ENCODE measurements at places on chromosomes 12 and 14.

- no peak for DNase-seq
Observed at GRCh38 chr14:75752907-75753594, 92.0 kb downstream of the TTLL5 start.

- DNase-seq = no peak
Observed at GRCh38 chr12:1820191-1820895, at the start of gene LRTM2. TSS of gene LRTM2 (plus strand) at chr12:1820565. CDS start at chr12:1828149, 7,584 bp downstream.

- no peak for DNase-seq
Observed at GRCh38 chr14:87643005-87643404, 350.0 kb downstream of the GALC start.

- DNase-seq = no peak
Observed at GRCh38 chr14:105348169-105348944, 33.8 kb downstream of the PACS2 start.

- DNase-seq = no peak
Observed at GRCh38 chr12:32151552-32151951, 44.9 kb downstream of the BICD1 start.

- no peak for DNase-seq
Observed at GRCh38 chr12:26121323-26122060, 3.3 kb downstream of the BHLHE41 start.

GRCh38 chr12:92134638-92135274 lies 10.9 kb downstream of the BTG1 start:
- DNase-seq = no peak

- no peak for DNase-seq
Observed at GRCh38 chr12:84136862-84137367, 775.7 kb downstream of the SLC6A15 start.

DNA sequence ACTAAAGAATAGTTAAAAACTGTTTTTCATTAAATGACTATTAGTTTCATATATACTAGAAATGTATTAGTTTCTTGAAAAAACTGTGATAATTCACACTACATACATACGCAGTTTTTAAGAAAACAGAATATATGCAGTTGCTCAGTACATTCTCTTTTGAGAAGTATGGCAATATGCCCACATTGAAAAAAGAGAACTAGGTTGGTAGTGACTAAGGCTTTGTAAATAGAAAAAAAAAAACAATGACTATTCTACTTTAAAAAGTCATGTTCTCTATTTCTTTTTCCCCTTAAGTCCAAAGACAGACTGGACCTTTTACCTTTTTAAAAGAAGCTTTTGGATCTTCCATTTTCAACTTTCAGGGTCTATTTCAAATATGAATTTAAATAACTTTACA lies 25.0 kb downstream of the SNX6 start:
- no peak for DNase-seq

DNA sequence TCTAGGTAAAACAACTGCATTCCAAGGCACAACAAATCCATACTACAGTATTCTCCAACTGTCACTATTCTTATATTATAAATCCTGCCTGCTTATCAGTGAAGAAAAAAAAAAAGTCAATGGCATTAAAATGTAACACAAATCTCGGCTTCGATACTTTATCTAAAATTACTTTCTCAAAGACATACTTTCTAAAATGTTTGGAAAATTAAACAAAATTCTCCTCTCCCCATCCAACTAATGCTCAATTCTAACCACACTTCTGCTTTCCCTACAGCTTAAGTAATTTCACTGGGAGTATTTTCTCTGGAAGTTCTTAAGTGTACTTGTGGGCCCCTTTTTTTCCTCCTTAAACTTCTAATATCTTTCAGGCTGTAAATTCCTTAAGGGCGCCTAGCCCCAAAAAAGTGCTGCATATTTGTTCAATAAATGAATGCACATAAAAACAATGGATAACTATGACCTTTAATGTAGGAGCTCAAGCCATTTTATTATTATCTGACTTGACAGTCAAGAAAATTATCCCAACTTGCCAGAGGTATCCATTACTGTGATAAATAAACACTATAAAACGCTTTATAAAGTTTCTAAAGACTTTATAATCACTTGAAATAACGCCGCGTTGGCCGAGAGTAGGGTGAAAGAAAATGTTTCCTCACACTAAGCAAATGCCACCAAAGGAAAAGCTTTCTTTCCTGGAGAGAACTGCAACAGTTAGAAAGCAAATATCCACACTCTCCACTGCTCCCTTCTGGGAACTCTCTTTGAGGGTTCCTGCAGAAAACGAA lies 977 bp downstream of the HEATR5A start:
- no peak for DNase-seq

DNA sequence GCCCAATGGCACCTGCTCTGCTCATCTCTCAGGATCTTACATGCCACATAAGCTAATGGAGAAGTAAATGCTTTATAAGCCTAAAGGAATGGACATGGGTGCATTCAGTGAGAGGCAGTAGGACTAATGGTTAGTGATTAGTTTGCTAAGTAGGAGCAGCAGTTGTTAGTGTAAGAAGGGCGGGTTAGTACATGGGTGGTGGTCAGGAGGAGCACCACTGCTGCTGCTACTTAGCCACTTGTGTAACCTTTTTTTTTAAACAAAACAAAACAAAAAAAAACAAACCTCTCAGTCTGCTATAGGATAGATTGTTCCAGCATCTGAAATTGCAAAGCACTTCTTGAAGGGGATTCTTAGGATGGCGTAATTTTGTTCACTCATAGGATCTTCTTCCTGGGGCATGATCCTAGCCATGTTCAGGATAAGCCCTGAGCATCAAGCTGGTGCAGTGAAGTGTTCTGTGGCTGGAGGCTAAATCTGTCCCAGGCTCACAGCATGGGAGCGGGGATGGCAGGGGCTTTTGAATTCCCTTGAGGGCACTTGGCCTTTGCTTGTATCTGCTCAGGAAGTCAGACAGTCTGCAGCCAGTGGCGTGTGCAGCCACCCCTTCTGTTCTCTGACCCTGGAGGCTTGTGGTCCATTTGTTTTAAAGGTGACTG lies 63.6 kb downstream of the CHST11 start:
- no peak for DNase-seq

GRCh38 chr12:124110372-124110883 lies 137.4 kb downstream of the ZNF664 start:
- no peak for DNase-seq

DNA sequence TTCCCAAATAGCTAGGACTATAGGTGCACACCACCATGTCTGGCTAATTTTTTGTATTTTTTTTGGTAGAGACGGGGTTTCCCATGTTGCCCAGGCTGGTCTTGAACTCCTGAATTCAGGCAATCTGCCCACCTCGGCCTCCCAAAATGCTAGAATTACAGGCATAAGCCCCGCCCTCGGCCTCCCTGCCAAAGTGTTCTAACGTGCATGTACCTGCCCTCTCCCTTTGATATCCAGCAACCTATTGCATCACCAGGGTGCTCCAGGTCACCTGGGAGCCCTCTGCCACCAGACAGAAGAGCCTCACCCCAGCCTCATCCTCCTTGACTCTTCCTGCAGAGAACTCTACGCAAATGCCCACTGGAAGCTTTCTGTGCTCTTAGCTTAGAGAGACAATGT lies 2.2 kb upstream of the EML1 start:
- no peak for DNase-seq

DNA sequence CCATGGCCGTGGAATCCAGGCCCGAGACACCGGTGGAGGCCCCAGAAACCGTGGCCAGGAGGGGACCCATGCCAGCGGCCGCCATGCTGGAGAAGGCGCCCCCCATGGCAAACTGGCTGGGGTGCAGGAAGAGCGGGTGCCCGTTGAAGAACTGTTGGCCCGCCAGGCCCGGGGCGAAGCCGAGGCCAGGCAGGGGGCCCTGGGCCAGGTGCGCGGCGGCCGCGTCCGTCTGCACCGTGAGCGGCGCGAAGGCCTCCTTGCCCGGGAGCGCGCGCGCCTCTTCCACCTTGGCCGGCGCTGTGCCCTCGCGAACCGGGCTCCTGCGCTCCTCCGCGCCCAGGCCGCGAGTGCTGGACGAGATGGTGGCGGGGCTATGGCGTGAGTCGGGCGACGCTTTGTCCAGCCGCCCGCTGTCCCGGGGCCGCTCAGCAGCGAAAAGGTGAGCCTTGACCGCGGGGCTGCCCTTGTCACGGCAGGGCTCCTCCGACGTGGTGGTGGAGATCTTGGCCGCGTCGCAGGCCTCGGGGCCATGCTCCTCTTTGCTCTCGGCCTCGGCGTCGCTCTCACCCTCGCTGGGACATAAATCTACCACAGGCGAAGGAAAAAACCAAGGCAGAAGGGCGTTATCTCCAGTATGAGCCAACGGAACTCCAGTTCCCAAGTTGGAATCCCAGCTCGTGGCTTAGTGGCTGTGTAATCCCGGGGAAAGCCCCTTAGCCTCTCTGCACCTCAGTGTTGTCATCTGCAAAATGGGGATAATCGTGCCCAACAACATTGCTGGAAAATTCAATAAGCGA lies 9.5 kb downstream of the TBX3 start:
- no peak for DNase-seq

GRCh38 chr14:30638926-30639325 lies 16.8 kb downstream of the SCFD1 start:
- DNase-seq = no peak

- DNase-seq = no peak
Observed at GRCh38 chr12:113002676-113003075, 24.4 kb downstream of the OAS2 start.

DNA sequence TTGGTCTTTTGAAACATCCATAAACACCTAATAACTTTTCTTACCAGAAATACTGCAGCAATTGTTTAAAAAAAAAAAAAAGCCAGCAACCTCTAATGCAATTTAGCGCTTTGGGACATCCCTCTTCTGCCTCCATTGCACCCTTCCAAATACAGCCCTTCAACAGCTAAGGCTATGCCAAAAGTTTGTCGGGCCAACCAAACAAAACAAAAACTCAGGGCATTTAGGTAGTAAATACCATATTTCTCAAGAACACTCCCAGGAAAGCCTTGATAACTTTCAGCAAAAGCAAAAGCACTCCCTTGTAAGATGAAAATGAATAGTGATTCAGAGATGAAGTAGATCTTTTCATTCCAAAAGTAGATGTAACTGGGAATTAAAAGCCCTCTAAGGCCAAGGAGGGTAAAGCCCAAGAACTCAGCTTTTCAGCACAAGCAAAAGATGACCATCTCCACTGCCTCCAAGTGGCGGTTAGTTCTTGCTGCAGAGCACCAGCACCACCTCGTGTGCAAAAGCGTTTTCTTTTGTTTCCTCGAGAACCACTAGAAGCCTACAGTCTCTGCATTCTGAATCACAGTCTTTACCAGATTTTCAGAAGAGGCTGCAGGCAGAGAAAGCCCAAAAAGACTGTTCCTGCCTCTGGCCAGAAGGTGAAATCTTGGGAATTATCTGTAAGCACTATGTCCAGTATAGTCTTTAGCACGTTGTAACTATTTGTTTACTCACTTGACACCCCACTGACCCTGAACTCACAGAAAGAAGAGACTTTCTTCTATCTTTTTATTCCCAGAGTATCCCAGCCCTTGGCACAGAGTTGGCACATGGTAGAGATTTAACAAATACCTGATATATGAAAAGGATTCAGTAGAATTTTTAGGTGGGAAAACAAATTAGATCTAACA lies 53.1 kb downstream of the SIX6 start:
- no peak for DNase-seq

- DNase-seq = no peak
Observed at GRCh38 chr12:104536841-104537240, 80.1 kb downstream of the CHST11 start.

DNA sequence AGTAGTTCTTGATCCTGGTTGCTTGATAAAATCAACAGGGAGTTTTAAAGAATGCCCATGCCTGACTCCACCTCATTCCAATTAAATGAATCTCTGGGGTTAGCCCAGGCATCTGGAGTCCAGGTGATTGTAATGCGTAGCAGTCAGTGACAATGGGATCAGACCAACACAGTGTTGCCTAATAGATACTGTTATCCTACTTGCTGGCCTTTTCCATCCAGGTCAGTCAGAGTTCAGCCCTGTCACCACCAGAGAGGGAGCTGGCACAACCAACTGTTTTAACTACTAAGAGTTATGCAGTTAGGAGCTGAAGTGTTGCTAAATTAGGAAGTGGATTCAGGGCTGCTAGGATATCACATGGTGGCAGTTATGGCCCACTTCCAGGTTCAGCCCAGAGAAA lies 107.1 kb downstream of the GPR135 start:
- no peak for DNase-seq

DNA sequence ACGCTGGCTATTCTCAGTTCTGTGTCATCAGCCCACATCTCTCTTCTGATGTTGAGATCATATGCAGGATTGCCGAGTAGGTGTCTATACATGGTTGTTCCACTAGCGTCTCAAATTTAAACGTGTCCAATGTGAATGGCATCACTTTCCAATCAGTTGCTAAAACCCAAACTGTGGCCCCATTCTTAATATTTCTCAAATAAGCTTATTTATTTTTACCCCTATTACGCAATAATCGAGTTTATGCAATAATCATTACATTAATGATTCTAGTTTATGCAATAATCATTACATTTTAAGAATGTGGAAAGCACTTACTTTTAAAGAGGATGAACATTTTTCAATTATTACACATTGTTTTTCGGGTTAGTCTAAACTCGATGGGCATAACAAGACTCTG lies 47.8 kb downstream of the ACSS3 start:
- DNase-seq = no peak

Measured in stimulated activated CD4-positive, alpha-beta T cell treated with anti-CD3 and anti-CD28 coated beads, Interleukin-15, amount 100 ng/mL, for 48 hours (primary cell).